ENCODE measurements at places on chromosomes 2 and 18. TPM values are rescaled to one million over a fixed set of nuclear protein-coding genes. Genes with fewer than 3 reads are reported as not detected.

- no peak overlapping the region for H3K4me3 ChIP-seq
- no peaks in the 10 kb centered on the region for H3K27me3 ChIP-seq
- peaks cover 32% of the 10 kb centered on the region for H3K36me3 ChIP-seq
These were observed 27.0 kb downstream of the IRS1 start for GRCh38 chr2:226772389-226773179.

- no peak overlapping the region for H3K27ac ChIP-seq
- no peak for DNase-seq
- H3K36me3 ChIP-seq, result peaks cover 12% of the 10 kb centered on the region
- peaks cover 8% of the 10 kb centered on the region for H3K27me3 ChIP-seq
These were observed 36.6 kb upstream of the CRACDL start for GRCh38 chr2:98972582-98973167.

DNA sequence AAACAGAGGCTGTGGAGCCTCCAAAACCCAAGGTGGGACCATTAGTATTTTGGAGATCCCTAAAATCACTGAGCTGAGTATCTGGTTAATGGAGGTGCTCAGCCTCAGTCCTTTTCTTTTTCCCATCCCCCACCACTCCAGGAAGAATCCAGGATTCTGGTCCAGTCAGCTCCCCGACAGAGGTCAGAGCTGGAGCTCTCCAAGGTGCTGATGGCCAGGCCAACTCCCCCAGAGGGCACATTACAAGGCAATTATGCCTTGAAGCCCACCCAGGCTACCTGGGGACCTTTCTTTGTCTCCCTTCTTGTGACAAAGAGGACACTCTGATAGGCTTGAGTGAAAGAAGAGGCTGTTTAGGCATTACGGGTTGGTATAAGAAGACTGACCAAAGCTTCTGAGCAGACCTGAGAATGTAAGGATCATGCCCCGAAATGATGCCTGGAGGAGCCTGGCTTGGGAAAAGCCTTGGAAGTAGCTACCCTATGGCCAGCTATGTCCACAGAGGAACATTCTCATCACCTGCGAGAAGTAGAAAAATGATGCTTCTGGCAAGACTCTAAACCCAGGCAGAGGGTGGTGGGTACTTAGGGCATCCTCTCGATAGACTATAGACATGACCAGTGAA is 102.5 kb upstream of the LDAH start:
- peak; percentile 32 for DNase-seq
- peaks cover 68% of the 10 kb centered on the region for H3K27me3 ChIP-seq
- no peaks in the 10 kb centered on the region for H3K4me1 ChIP-seq
- H3K36me3 ChIP-seq, result no peaks in the 10 kb centered on the region
- H3K27ac ChIP-seq, result no peak overlapping the region
- no peak overlapping the region for H3K4me3 ChIP-seq

- no peak overlapping the region for H3K4me3 ChIP-seq
- DNase-seq, result no peak
- peaks cover 66% of the 10 kb centered on the region for H3K4me1 ChIP-seq
- H3K27ac ChIP-seq, result peak overlapping the region; percentile 62
These were observed 134.4 kb downstream of the HDAC4 start for GRCh38 chr2:239266434-239266766.

GRCh38 chr2:230155359-230155758 is 64.4 kb downstream of the SP110 start:
- no peak overlapping the region for H3K27ac ChIP-seq
- no peaks in the 10 kb centered on the region for H3K27me3 ChIP-seq

- no peak for DNase-seq
- H3K27me3 ChIP-seq, result peaks cover 9% of the 10 kb centered on the region
- no peak overlapping the region for H3K27ac ChIP-seq
- no peaks in the 10 kb centered on the region for H3K4me1 ChIP-seq
- no peaks in the 10 kb centered on the region for H3K36me3 ChIP-seq
These were observed 404.7 kb downstream of the GALR1 start for GRCh38 chr18:77654302-77654701.

DNA sequence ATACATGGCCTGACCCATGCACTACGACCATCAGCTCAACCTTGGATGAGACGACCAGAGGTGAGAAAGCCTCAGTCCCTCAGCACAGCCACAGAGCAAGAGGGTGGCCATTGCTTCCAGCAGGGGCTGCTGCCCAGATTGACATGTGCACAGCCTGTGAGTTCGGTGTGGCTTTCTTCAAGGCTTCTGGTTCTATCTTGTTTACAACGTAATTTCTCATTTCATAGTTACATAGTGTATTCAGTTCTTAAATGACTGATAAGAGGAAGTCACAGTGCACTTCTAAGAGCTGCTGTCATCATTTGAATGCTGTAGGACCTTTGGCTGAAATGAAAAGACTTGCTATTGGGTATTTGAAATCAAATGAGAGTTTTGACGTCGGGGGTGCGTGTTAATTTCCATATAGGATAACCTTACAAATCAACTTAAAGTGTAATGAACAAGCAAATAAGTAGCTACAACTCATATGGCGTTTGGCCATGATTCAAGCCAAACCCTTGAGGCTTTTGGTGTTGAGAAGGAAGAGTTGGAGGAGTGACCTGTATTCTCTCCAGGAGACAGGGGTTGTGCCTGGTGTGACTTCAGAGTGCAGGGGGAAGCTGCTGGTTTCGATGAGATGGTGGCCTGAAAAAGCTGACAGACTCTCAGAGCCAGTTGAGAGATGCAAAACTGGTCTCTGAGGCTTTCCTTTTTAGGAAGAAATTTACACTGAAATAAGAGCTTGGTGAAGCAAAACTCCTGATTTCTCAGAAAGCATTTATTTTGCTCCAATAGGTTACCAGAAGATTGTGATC is 51.0 kb downstream of the TSHZ1 start:
- no peak overlapping the region for H3K27ac ChIP-seq
- peaks cover 14% of the 10 kb centered on the region for H3K4me1 ChIP-seq
- H3K4me3 ChIP-seq, result no peak overlapping the region
- H3K27me3 ChIP-seq, result peaks cover 2% of the 10 kb centered on the region
- DNase-seq, result no peak

The CETN1 gene
- not detected for total RNA-seq

DNA sequence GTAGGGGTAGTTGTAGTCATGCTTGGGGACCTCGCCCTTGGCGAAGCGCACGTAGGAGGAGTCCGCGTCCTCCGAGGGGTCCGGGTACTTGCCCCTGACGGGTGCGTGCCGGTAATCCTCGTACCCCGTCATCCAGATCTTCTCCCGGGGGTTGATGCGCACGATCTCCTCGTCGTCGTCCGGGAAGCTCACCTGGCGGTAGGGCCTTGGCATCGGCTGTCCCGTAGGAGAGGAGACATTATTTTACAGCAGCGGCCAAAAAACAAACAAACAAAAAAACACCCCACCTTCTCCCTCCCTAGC is 86.3 kb downstream of the ACTR2 start:
- peaks cover 31% of the 10 kb centered on the region for H3K36me3 ChIP-seq
- no peaks in the 10 kb centered on the region for H3K4me1 ChIP-seq
- no peak overlapping the region for H3K27ac ChIP-seq

The UGT1A5 gene
- not detected for total RNA-seq

- H3K27ac ChIP-seq, result peak overlapping the region; percentile 83
- H3K27me3 ChIP-seq, result no peaks in the 10 kb centered on the region
- no peak overlapping the region for H3K4me3 ChIP-seq
- H3K4me1 ChIP-seq, result peaks cover 49% of the 10 kb centered on the region
These were observed 24.9 kb downstream of the TET3 start for GRCh38 chr2:74009577-74009976.

DNA sequence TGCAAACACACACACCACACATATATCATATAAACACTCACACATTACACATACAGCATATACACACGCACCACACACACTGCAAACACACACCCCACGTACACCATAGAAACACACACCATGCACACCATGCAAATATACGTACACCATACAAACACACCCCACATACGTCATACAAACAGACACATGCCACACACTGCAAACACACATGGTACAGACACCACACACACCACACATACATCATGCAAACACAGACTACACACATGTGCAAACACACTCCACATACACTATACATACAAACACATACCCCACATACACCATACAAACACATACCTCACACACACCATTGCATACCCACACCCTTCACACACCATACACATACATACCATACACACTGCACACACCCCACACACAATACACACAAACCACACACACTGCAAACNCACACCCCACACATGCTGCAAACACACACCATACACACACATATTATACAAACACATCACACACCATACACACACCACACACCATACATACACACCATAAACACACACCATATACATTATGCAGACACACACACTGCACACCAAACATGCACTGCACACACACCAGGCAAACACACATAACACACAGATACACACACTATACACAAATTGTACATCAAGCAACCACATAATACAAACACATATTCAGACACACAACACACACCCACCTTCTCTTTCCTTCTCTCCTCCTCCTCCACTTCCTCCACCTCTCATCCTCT is 120.4 kb downstream of the SEPTIN10 start:
- H3K4me1 ChIP-seq, result no peaks in the 10 kb centered on the region

GRCh38 chr2:210635257-210635656 is 78.9 kb downstream of the CPS1 start:
- H3K27ac ChIP-seq, result peak overlapping the region; percentile 79
- no peak for DNase-seq
- H3K4me1 ChIP-seq, result peaks cover 6% of the 10 kb centered on the region
- H3K4me3 ChIP-seq, result no peak overlapping the region

DNA sequence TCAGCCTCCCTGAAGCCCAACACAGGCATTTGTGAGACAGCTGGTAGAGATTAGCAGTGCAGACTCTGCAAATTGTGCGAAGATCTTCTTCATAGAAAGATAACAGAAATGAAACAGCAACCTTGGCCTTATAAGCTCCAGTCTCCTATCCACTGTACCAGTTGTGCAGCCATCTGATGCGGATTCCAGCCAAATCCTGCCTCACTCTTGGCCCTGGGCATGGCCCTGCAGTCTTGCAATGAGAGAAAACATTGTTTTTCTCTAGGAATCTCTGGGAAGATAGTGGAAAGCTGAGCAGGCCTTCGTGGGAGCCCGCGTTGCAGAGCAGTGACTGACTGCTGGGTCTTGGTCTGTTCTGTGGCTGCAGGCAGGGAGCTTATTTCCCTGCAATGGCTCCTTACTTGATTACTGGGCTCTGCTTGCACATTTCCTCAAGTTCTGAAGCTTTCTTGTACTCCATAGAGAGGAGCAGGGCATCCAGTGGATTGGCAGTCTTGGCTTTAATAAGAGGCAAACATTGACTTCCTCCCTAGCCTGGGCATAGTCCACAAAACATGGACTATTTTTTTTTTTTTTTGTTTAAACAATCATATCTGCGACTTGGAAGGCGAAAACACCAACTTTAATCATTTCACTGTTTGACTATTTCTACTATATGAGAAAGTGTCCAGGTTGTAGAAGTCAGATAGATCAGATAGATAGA is 193.0 kb downstream of the ACTR3 start:
- H3K4me1 ChIP-seq, result no peaks in the 10 kb centered on the region
- no peak overlapping the region for H3K4me3 ChIP-seq
- H3K36me3 ChIP-seq, result no peaks in the 10 kb centered on the region

DNA sequence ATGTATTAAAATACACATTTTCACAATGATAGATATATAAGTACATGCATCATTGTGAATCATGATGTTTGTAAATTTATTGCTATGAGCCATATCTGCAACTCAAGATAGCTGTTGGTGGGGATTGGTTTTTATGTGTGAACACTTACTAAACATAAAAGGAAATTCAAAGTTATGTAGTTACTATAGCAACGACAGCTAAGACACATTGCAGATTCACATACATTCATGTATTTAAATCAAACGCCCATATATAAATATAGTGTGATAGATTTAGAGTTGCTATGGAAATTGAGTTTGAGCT is 65.6 kb downstream of the MAPRE2 start:
- H3K27ac ChIP-seq, result no peak overlapping the region
- H3K4me3 ChIP-seq, result no peak overlapping the region
- no peaks in the 10 kb centered on the region for H3K4me1 ChIP-seq

DNA sequence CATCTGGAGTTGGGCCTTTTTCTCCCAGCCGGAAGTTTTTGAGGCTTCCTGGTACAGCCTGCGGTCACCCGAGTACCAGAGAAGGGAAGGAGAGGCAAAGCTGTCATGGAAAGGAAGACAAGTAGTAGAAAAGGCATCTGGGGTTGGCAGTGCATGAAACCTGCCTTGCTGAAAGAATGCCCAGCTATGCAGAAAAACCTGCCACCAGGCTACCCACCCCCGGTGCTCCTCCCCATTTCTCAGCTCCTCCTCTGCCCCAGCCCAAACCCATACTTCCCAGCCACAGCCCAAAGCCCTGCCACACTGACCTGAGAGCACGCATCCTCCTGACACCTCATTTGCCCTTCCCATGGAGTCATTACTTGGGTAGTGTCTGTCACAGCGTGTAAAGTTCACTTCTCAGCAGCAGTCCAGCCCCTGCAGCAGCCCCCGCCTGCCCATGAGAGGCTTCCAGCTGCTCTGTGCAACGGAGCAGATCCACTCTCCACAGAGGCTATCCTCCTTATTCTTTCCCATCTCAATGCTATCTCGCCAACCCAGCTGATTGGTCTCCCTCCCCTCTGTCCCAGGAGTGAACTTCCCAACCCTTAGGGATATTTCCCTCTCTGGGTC is 40.4 kb upstream of the MAL start:
- H3K4me3 ChIP-seq, result no peak overlapping the region
- no peak overlapping the region for H3K27ac ChIP-seq
- H3K27me3 ChIP-seq, result peaks cover 34% of the 10 kb centered on the region
- peaks cover 8% of the 10 kb centered on the region for H3K4me1 ChIP-seq

DNA sequence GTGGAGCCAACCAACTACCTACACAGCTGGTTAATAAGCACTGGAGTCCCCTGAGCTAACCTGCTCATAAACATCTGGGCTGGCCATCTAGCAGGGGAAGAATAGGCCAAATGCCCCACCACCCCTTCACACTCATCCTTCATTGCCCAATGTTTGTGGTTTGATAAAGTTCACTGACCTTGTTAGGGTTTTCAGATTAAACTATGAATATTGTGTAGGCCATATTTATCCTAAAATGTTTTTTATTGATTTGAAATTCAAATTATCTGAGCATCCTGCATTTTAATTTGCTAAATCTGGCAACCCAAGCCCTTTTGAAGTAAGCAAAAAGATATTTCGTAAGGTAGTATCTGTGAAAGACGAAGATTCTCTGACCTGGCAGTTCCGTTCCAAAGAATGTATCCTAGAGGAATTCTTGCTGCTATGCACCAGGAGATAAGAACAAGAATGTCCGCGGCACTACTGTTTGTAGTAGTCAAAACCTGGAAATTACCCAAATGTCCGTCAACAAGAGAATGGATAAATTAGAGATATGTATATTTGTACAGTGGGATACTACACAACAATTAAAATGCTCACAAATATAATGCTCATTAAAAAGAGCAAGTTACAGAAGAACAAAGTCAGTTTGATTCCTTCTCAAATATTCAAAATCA is 5.8 kb upstream of the TLK1 start:
- no peaks in the 10 kb centered on the region for H3K27me3 ChIP-seq
- no peak overlapping the region for H3K27ac ChIP-seq
- DNase-seq, result no peak
- peaks cover 5% of the 10 kb centered on the region for H3K4me1 ChIP-seq
- H3K36me3 ChIP-seq, result no peaks in the 10 kb centered on the region
- H3K4me3 ChIP-seq, result peak overlapping the region; percentile 18

GRCh38 chr2:938181-939005 is 12.3 kb upstream of the SNTG2 start:
- H3K36me3 ChIP-seq, result peaks cover 2% of the 10 kb centered on the region
- no peak overlapping the region for H3K4me3 ChIP-seq
- H3K4me1 ChIP-seq, result peaks cover 4% of the 10 kb centered on the region
- H3K27me3 ChIP-seq, result no peaks in the 10 kb centered on the region
- no peak overlapping the region for H3K27ac ChIP-seq

- H3K4me3 ChIP-seq, result no peak overlapping the region
- no peaks in the 10 kb centered on the region for H3K27me3 ChIP-seq
- peak overlapping the region; percentile 6 for H3K27ac ChIP-seq
- H3K36me3 ChIP-seq, result no peaks in the 10 kb centered on the region
These were observed 43.9 kb upstream of the RFX8 start for GRCh38 chr2:101518578-101519492.

Measured in neural crest cell (in vitro differentiated cells).